ENCODE measurements at places on chromosomes 2 and 18.

DNA sequence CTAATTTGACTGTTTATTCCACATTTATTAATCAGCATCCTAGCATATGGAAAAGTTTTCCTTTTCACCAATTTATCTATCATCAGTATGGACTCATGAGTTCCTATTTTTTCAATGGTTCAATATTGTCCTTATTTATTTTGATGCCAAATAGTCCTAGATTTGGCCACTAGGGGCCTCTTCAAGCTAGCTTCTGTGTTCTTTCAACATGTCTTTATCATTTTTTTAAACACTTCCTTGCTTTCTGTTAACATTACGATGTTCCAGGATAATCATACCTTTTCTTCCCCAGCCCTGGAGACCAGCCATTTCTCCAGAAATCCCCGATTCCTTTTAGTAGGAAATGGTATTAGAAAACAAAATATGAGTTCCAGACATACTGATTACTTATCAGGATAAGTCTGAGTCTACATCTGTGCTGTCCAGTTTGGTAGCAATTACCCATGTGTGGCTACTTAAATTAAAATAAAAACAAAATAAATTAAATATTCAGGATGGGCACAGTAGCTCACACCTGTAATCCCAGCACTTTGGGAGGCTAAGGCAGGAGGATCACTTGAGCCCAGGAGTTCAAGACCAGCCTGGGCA lies 70.6 kb downstream of the RPE start:
- DNase-seq, result no peak

GRCh38 chr2:240575101-240575965 lies 7.0 kb downstream of the RNPEPL1 start:
- no peak for DNase-seq

- no peak for DNase-seq
Observed at GRCh38 chr2:183105402-183106134, 18.7 kb upstream of the NUP35 start.

- DNase-seq, result no peak
Observed at GRCh38 chr2:104734937-104735586, 118.9 kb upstream of the POU3F3 start.

DNA sequence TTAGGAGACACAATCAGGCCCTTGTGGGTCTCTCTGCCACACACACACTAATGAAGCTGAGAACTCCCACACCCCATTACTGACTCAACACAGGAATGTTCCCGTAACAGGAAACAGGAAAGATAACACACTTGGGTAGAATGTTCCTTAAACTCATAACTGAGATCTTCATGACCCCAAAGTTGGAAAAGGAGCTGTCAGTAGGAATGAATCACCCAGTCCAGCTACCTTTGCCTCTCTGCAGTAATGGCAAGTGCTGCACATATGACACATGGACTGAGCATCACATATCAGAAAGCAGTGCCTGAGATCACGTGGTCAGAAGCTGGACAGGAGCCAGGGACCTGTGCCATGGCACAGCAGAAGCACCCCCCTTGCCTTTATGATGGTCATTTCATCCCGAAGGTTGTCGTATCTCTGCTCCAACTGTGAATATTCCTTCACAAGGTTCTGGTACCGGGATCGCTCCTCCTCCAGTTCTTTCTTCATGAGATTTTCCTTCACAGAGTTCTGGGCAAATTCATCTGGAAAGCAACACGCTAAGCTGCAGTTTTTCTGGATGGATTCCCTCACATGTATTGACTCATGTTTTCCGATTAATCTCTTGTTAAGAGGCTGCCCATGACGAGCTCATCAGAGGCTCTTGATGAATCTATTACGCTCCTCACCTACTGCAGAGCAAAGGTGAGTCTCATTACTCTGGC lies 65.4 kb upstream of the ACAA2 start:
- DNase-seq, result no peak

GRCh38 chr2:42756150-42756775 lies 7.7 kb downstream of the OXER1 start:
- DNase-seq, result no peak

- no peak for DNase-seq
Observed at GRCh38 chr2:18950361-18950851, 361.0 kb upstream of the NT5C1B start.

DNA sequence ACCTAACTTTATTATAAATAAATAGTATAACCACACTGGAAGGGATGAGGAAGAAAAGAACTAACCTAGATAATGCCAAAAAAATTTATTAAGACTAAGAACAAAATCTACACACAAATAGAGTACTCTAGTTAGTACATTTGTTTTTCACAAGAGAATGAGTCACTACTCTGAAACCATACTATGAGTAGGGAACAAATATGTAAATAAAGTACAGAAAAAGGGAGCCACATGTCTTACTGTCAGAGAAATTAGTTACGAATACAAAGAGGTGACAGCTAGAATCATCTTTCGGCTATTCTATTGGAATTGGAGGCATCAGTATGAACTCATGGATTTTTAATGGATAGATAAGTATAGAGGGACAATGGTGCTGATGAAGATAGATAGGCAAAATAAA lies 150.5 kb downstream of the COPS8 start:
- DNase-seq, result no peak

DNA sequence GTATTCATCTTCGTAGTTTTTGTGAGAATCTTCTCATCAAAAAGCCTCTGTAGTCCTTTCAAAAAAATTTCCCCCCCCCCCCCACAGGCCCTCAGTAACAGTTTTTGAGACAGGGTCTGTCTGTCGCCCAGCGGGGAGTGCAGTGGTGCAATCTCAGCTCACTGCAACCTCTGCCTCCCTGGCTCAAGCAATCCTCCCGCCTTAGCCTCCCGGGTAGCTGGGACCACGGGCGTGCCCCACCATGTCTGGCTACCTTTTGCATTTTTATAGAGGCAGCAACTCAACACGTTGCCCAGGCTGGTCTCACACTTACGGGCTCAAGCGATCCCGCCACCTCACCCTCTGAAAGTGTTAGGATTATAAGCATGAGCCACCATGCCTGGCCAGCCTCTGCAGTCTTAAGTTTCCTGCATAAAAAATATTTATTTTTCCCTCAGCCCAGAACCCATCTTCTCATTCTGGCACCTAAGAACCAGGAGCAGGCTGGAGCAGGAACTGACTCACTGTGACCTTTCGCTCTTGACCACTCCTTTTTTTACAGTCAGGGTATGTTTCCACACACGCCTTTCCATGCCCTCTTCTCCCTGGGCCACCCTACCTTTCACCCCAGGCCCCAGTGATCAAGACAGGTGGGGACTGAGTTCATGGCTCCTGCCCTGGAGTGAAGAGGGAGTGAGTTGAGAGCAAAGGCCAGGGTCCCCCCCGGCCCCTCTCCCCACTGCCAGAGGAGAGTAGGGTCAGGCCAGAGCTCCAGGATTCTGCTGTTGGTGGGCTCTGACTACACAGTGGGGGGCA lies 32.5 kb upstream of the NT5DC4 start:
- DNase-seq, result no peak

GRCh38 chr18:39801010-39801409 lies 2154.0 kb upstream of the PIK3C3 start:
- DNase-seq, result no peak

DNA sequence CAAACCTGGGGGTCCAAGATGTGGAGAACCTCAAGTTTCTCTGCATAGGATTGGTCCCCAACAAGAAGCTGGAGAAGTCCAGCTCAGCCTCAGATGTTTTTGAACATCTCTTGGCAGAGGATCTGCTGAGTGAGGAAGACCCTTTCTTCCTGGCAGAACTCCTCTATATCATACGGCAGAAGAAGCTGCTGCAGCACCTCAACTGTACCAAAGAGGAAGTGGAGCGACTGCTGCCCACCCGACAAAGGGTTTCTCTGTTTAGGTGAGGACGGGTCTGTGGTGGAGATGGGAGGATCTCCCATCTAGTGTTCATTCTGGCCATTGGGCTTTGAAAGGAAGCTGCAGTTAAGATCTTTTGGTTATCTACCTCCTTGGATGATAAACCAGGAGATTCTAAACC lies 2.9 kb downstream of the CASP10 start:
- DNase-seq, result no peak

- DNase-seq, result no peak
Observed at GRCh38 chr2:227788561-227789018, 25.1 kb upstream of the CCL20 start.

DNA sequence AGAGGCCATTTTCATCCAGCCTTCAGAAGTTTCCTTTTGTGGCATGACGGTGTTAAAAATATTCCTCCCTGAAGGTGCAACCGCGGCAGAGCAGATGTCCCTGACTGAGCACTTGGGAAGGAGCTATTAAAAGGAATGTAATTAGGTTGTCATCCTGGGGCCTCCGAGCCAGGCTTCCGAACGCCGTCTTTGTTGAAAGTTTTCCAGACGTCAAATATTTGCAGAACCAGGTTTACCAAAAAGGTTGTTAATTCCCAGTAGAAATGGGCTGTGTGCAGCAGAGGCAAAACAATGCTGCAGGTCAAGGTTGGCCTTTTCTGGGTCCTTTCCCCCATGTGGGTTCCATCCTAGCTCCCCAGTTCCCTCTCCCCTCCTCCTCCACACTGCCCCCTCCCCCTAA lies 110.0 kb upstream of the STPG4 start:
- no peak for DNase-seq

- DNase-seq, result no peak
Observed at GRCh38 chr2:113818382-113818951, 62.0 kb upstream of the SLC35F5 start.

DNA sequence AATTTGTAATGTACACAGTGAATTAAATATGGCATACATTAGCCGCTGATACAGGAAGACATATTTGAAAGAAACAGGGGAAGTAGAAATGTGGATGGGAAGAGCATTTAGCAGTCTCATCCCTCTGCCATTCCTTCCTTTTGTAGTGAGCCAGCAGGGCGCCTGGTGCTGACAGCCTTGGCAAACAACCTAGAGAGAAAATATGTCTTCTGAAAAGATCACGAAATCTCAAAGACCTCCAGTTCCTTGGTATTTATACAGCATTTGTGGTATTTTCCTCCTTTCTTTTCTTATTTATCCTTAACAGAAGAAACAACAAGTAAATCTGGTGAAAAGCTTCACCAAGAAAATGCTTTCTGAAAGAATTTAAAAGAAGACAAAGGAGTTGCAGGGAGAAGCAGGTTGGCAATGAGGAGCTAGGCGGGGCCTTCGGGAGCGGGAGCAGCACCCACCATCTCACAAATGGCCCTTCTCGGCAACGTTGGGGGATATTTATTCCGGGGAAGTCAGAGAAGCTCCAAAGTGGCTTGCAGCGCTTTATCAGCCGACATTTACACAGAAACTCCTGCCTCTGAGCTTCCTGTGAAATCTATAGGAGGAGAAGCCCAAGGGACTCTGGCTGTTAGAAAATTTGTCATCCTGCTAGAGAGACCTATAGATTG lies 406.1 kb upstream of the NRP2 start:
- no peak for DNase-seq

GRCh38 chr2:86078774-86079545 lies 26.7 kb downstream of the POLR1A start:
- no peak for DNase-seq

DNA sequence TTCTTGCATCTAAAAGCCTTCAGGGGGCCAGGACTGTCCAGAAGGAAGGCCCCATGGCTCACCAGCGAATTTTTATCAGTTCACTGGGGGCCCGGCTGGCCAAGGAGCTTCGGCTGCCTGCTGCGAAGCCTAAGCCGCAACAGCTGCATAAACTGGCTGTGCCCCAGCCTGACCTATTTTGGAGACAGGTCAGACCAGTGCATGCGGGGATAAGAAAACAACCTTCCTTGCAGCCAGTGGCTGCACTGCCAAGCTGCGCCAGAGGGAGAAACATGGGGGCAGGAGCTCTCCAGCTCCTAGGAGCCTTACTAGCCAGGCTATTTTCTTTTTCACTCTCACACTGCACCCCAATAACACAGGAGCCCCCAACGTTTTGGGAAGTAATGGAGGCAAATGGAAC lies 15.2 kb downstream of the PAX3 start:
- no peak for DNase-seq

GRCh38 chr18:73431620-73432019 lies 563.8 kb upstream of the NETO1 start:
- DNase-seq, result no peak

DNA sequence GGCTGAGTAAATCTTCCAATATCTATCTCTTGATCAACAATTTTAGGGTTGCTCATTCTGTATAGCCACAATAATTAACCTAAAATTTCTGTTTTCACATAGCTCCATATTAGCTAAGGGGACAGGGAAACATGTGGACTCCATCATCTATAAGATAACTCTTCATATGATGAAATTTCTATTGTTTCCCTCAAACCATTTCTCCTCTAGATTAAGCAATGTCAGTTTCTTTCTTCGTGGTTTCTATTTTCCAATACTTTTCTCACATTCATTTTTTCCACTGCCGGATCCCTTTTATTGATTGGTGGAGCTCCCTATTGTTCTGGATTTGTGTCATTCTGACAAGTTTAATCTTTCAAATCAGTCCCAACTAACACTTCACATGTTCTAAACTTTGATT lies 1221.3 kb upstream of the ZEB2 start:
- no peak for DNase-seq

- DNase-seq, result no peak
Observed at GRCh38 chr2:138023298-138023697, 59.0 kb downstream of the HNMT start.

DNA sequence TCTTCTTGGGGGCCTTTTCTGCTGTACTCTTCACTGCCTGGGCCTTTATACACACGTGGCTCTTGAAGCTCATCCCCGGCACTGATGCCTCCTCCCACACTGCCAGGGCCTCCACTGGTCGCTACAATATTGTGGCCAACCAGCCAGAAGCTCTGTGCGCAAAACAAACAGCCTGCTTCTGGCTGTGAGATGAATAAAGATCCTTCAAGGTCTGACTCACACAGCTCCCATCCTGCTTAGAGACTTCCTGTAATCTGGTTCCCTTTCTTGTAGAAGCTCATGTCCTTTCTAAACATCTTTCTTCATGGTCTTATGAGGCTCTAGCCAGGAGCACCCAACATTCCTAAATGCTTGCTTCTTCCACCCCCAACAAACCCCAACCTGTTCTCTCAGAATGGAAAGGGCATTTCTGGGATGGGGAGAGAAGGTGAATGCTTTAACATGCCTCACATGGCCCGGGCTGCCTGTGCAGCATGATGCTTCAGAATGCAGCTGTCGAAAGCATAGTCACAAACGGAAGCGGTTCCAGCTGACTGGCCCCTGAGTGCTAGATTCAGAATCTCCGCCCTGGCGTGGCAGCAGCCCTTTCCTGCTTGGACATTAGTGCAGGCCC lies 24.6 kb downstream of the NRP2 start:
- no peak for DNase-seq
